ENCODE measurements at places on chromosomes 4 and X. TPM values are rescaled to one million over a fixed set of nuclear protein-coding genes. Genes with fewer than 3 reads are reported as not detected.

PRR32 gene
- total RNA-seq = not detected

TMEM35A gene
- not detected for total RNA-seq

EPGN gene
- total RNA-seq = 98.0 TPM

REPS2 gene
- 6.3 TPM for total RNA-seq

AKAP4 gene
- not detected for total RNA-seq

ZFP42 gene
- not detected for total RNA-seq

GRCh38 chrX:130268449-130269170, at the start of gene ZNF280C:
Gene ZNF280C (minus strand): TSS chrX:130268899. CDS start chrX:130260449, 8,450 bp downstream.
- peak; percentile 92 for DNase-seq
- H3K27me3 ChIP-seq = no peaks in the 10 kb centered on the region
- peaks cover 14% of the 10 kb centered on the region for H3K4me1 ChIP-seq
- H3K27ac ChIP-seq = peak within 1 kb of the TSS; percentile 56
- peak within 1 kb of the TSS; percentile 93 for H3K4me3 ChIP-seq
- no peaks in the 10 kb centered on the region for H3K36me3 ChIP-seq

DNA sequence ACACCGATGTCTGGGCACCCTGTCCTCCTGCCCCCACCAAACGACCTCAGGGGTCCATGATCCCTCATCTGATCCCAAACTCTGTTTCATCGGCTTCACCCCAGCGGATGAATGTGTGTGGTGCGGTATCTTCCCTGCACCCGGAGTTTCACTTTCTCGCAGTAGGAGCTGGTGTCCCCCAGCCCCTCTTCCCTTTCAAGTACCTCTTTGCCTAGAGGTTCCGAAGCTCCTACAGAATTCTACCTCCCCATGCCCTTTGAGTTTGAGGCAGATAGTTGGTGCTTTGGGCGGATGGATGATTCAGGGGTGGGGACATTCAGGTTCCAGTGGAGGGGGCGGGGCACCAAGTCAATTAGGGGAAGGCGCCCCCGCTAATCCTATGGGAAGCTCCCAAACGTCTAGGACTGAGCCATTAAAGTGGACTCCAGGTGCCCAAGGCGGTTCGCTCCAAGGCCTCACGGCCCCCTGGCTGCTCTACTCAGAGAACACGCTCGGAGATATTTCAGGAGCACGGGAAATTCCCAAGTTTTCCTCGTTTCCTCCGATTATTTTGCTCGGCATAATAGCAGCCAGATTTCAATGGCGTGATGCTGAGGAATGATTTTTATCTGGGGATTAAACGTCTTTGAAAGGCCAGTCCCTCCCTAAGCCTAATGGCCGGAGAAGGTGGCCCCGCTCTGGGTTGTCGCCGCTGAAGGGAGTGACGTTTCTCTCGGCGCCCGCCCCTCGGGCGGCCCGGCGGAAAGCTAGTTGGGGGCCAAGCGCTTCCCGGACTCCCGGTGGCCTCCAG, 1.3 kb downstream of the MSX1 start:
- H3K4me1 ChIP-seq = peaks cover 3% of the 10 kb centered on the region
- H3K36me3 ChIP-seq = no peaks in the 10 kb centered on the region
- H3K27ac ChIP-seq = no peak overlapping the region
- peak overlapping the region; percentile 86 for H3K4me3 ChIP-seq

GRCh38 chr4:113106108-113106507, 56.7 kb downstream of the ANK2 start:
- H3K4me1 ChIP-seq = peaks cover 5% of the 10 kb centered on the region
- peak; percentile 57 for DNase-seq
- no peak overlapping the region for H3K4me3 ChIP-seq
- H3K27ac ChIP-seq = no peak overlapping the region

GRCh38 chr4:39539089-39539611, 11.9 kb upstream of the UGDH start:
- H3K27me3 ChIP-seq = no peaks in the 10 kb centered on the region
- no peaks in the 10 kb centered on the region for H3K36me3 ChIP-seq
- H3K4me3 ChIP-seq = peak overlapping the region; percentile 48
- H3K4me1 ChIP-seq = peaks cover 53% of the 10 kb centered on the region
- peak overlapping the region; percentile 97 for H3K27ac ChIP-seq

- peak; percentile 41 for DNase-seq
- peaks cover 27% of the 10 kb centered on the region for H3K4me1 ChIP-seq
- H3K4me3 ChIP-seq = peak overlapping the region; percentile 60
- no peaks in the 10 kb centered on the region for H3K27me3 ChIP-seq
Measured at GRCh38 chrX:15737190-15737958, 696 bp upstream of the CA5B start.

GRCh38 chr4:186024637-186025407, 44.1 kb upstream of the TLR3 start:
- no peaks in the 10 kb centered on the region for H3K27me3 ChIP-seq
- H3K4me3 ChIP-seq = no peak overlapping the region
- no peaks in the 10 kb centered on the region for H3K36me3 ChIP-seq
- H3K27ac ChIP-seq = no peak overlapping the region
- no peaks in the 10 kb centered on the region for H3K4me1 ChIP-seq
